ENCODE measurements at places on chromosomes 7 and 10.

DNA sequence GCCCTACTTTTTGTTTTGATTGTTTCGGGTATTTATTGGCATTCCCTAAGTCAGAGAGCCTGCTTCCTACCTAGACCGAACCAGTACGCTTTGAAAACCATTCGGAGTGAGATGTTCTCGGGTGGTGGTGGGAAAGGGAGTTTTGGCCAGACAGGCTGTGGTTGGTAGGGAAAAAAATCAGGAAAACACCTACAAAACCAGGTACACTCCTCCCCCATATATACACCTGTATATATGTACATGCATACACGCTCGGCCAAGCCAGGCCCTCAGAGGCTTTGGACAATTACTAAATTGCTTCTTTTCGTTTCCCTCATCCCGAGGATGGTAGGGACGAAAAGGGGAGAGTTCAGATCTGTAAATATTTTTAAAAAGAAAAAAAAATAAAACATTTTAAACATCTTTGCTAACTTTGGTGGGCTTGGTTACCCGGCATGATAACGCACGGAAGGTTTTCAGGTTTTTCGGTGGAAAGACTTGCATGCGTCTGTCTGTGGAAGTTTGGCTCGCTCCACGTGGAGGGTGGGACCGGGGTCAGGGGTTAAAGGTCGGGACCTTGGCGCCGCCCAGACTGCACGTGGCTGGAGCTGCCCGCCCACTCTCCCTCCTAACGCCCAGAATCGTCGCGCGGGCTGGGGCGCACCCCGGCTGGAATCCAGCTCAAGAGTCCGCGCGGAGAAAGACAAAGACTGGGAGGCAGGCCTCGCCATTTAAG lies 2.5 kb downstream of the HMX2 start:
- DNase-seq = no peak

DNA sequence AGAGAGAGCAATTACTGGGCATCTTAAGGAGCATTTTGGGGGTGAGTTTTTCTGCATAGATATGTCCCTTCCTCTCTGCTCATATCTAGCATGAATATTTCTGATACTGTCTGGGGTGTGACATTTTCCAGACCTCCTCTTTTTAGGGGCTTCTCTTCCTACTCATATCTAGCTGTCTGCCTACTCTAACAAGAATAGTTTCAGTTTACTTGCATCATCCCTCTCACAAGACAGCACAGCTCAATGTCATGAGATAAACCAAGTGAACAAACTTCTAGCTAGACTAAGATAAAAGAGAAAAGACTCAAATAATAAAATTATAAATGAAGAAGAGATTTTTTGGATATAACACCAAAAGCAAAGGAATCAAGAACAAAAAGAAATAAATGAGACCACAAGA lies 419.5 kb upstream of the SORCS1 start:
- no peak for DNase-seq

DNA sequence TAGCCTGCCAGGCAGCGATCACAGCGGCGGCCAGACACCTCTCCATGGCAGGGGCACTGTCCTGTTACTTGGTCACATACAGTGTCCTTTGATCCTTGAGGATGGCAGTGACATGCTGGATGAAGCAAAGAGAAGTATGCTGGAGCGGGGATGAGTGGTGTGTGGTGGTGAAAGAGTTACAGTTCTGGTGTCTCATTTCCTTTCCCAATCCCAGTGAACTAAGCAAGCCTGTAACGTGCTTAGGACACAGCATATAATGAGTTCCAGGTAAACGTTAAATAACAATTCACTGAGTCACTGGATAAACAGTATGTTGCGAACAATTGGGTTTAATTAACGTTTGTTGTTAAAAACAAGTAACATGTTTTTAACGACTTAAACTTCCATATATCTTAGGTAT lies 63.5 kb upstream of the LAMB1 start:
- no peak for DNase-seq

DNA sequence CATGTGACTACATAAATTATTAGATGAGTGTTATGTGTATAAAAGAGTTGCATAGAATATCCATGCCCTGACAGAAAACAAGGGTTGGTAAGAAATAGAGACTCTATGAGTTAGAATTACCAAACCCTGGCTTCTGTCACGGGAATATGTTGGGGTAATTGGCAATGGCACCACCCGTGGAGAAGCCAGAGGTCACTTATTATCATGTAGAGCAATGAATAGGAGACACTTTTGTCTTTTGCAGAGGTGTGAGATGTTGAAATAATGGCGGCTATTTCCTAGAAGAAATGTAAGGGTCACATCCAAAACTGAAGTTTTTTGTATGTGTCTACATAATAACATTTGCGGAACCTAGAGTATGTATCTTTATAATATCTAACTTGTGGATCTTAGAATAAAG lies 35.3 kb downstream of the ABCB5 start:
- DNase-seq = no peak

DNA sequence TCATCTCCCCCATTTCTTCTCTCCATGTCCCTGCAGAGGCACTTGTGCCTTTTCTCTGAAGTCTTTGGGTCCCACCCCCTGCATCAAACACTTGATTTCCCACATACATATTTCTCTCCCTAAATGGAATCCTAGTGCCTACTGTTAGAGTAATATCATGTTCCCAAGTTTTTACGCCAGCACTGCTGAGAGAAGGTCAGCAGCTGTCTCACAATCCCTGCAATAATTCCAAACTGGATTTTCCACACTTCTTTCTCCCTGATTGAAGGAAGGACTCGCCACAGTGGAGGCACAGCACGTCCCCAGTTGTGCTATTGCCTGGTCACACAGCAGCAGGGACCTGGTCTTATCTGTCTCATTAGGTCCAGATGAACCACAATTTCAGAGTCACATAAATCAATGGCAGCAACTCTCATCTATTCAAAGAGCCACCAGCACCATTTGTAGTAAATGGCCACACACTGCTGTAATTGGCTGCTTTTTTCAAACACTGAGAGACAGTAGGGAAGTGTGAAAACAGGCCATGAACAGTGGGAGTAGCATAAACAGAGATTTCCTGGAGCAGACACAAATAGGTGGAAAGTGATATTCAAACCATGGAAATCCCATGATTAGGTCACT lies 605.5 kb downstream of the XPNPEP1 start:
- DNase-seq = no peak

DNA sequence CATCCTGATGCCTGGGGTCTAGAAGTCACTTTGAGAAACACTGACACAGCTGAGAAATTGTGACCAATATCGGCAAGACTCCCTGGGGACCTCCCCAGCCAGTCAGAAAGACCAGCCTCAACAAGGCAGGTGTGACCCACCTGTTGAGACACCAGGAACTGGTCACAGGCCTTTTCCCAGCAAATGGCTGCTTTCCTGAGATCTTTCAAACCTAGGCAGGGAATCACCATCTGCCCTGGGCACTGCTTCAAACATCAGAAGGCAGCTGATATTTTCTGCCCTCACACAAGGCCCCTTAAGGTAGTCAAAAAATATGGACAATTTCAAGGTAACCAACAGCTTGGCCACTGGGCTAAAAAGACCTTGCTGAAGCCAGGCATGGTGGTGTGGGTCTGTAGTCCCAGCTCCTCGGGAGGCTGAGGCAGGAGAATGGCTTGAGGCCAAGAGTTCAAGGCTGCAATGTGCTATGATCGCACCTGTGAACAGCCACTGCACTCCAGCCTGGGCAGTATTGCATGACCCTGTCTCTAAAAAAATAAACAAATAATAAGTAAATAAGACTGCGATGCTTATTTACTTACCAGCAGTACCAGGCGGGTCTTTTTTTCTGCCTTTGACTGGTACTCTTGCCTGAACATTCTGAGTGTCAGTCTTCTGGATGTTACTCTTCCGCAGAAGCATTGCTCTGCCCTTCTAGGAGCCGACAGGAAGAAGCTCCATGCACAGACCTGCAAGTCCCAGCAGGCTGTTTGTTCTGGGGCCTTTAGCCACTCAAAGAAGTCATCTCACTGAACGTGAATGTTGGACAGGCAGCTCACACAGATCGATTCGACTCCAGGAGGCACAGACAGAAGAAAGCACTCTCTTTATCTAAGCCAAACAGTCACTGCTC lies 59.7 kb downstream of the SORBS1 start:
- no peak for DNase-seq

- no peak for DNase-seq
Measured at GRCh38 chr10:102612964-102613275, 31.4 kb upstream of the TRIM8 start.

DNA sequence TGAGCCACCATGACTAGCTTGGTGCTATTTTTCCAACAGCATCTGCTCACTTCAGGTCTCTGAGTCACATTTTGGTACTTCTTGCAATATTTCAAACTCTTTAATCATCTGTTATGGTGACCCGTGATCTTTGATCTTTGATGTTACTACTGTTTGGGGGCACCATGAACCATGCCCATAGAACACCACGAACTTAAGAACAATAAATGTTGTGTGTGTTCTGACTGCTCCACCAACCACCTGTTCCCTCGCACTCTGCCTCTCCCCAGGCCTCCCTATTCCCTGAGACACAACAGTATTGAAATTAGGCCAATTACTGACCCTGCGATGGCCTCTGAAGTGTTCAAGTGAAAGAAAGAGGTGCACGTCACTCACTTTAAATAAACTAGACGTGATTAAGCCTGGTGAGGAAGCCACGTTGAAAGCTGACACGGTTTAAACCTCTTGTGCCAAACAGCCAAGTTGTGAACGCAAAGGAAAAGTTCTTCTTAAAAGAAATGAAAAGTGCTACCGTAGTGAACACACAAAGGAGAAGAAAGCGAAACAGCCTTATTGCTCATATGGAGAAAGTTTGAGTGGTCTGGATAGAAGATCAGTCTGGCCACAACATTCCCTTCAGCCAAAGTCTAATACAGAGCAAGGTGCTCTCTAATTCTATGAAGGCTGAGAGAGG lies 27.2 kb upstream of the ATP6V0A4 start:
- no peak for DNase-seq

DNA sequence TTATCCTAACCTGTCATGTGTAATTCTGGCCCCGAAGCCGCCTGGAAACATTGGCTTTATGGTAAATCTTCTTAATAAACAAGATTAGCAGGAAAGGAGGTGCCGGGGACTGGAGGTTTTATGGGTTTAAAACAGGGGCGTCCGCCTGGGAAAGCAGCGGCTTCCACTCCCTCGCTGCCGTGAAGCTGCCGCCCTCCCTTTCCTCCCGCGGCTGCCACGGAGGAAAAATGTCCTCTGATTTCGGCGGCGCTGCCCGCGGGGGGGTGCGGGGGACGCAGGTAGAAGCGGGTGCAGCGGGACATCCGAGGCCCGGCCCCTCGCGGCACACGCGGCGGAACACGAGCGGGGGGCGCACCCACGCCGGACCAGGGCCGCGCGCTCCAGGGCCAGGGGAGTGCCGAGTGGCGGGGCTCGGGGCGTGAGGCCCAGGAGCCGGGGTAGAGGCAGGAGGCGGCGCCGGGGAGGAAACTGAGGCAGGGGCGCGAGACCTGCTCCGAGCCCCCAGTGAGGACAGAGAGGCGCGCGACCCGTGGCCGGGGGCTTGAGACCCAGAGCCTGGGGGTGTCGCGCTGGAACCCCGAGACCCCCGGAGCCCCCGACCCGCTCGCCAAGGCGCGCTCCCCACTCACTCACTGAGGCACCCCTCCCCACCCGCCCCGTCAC lies 993 bp downstream of the PTPRN2 start:
- no peak for DNase-seq

GRCh38 chr7:91912494-91912893 lies 28.2 kb upstream of the AKAP9 start:
- DNase-seq = no peak

GRCh38 chr7:24422441-24423010 lies 138.5 kb downstream of the NPY start:
- no peak for DNase-seq

- DNase-seq = no peak
Measured at GRCh38 chr7:107381453-107381852, 88.4 kb upstream of the GPR22 start.

DNA sequence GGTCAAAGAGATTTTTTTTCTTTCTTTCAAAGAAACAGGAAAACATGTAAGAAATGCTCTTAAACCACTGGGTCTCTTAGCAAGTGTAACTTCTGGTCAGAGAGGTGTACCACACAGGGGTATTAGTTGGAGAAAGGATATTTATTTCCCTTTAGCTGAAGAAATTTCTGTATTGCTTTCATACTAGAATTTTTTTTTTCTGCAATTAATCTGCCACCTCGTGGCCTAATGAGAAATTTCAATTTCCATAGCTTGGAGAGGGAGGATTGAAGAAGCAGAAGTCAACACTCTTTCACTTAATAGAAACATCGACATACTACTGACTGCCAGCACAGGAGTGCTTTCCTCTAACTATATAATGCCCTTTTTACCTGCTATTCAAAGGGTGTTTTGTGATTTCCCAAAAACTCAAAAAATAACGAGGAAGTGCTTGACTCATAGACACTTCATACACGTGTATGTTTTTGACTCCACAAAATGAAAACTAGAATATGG lies 177.6 kb upstream of the NAMPT start:
- no peak for DNase-seq

DNA sequence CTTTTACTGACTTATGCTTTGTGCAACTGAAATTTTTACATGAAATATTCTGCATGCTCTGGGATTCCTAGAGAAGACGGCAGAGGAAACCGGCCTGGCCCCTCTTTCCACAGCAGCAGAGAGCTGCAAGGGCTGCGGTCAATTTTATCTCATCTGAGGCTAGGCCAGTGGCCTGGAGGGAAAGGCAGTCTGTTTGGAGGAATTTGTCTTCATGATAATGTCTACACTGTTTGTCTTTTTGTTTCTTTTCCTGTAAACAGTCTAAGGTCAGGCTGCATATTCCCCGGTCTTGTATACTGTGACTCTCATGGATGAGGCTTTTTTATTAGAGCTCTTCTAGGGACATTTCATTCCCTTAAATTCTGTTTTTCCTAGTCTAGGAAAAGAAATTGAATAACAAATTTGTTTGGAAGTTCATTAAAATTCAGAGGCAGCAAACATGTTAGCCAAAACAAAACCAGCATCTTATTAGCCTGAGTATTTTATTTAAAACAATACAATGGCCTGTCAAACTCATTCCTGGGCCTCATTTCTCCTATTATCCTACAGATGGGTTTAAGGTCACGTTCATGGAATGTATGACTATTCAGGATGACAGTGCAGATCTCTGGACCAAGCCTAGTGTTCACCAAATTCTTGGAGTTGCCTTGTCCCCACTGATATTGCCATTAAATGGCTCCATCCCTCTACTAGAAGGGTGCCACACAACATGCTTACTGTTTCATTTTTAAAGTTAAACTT lies 26.4 kb downstream of the LAMB4 start:
- DNase-seq = no peak

- no peak for DNase-seq
Measured at GRCh38 chr10:18099415-18099814, 40.8 kb upstream of the CACNB2 start.

GRCh38 chr10:130928306-130928705 lies 383.2 kb downstream of the TCERG1L start:
- DNase-seq = no peak

DNA sequence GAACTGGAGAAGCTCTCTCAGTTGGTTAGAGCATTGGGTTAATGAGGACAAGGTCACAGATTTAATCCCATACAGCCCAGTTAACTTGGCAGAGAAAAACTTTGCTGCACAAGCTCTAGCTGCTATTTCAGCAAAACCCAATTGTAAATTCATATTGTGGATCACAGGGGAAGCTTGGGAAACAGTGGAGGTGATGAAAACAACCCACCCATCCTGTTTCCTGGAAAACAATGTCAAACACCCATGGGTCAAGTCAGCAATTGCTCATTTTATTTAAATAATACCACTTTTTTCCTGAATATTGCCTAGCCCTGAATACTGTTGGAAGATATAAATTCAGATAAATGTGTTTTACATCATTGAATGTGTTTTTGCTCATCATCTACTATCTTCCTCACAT lies 900.6 kb upstream of the LRRTM3 start:
- no peak for DNase-seq

All from NK-92 treated with Interleukin-12 subunit alpha and Interleukin-12 subunit beta, amount 100 ng/mL, for 24 hours (cell line).